Stimulated activated CD8-positive, alpha-beta memory T cell treated with anti-CD3 and anti-CD28 coated beads, Interleukin-15, amount 100 ng/mL, for 48 hours (primary cell): ENCODE measurements at places on chromosomes 2 and 18.

DNA sequence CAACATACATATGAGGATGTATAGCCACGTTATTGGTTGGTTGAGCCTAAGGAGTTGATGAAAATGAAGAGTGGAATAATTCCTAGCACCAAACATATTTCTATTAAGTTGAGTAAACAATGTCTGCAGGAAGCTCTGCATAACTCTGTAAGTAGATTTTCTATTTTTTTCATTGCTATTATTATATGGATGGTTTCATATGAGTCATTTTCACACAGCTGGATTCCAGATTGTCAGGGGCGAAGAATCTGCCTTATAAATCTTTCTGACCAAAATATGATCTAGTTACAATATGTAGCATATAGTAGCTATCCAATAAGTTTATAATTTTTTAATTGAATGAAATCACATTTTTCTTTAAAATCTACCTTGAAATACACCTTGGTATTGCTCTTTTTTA lies 468.0 kb upstream of the PKDCC start:
- no peak for DNase-seq

DNA sequence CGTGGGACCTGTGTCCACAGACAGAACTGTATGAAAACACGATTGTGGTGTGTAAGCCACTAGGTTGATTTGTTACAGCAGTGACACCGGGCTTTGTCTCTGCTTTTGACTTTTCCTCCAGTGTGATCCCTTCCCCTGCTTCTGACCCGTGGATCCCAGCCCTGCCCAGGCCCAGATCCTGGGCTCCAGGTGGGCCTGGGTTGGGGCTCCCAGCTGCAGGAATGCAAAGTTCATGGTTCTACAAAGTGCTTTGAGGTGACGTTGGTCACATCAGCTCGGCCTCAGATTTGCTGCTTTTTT lies 26.8 kb downstream of the HPCAL1 start:
- no peak for DNase-seq

DNA sequence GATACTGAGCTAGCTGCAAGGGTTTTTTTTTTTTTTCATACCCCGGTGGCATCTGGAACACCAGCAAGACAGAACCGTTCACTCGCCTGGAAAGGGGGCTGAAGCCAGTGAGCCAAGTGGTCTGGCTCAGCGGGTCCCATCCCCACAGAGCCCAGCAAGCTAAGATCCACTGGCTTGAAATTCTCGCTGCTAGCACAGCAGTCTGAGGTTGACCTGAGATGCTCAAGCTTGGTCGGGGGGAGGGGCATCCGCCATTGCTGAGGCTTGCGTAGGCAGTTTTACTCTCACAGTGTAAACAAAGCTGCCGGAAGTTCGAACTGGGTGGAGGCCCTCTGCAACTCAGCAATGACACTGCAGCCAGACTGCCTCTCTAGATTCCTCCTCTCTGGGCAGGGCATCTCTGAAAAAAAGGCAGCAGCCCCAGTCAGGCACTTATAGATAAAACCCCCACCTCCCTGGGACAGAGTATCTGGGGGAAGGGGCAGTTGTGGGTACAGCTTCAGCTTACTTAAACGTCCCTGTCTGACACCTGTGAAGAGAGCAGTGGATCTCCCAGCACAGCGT lies 5.1 kb upstream of the MIB1 start:
- DNase-seq: no peak

GRCh38 chr18:62449490-62450104 lies 73.2 kb upstream of the ZCCHC2 start:
- no peak for DNase-seq

DNA sequence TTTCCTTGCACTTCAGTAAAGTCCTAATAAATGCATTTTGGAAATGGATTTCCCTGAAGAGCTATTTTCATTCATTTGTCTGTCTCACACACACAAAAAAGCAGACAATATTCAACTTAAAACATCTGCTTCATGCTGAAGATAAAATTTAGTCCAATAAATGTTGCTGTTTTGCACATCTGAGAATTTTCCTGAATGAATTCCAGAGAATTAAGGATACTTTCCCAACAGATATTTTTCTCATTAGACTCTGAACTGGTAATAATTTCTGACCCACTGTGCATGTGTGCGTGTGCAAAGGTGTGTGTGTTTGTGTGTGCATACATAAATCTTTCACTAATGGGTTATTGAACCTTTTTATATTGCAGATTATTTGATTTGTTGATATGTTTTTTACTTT lies 390.2 kb upstream of the TMEFF2 start:
- no peak for DNase-seq

DNA sequence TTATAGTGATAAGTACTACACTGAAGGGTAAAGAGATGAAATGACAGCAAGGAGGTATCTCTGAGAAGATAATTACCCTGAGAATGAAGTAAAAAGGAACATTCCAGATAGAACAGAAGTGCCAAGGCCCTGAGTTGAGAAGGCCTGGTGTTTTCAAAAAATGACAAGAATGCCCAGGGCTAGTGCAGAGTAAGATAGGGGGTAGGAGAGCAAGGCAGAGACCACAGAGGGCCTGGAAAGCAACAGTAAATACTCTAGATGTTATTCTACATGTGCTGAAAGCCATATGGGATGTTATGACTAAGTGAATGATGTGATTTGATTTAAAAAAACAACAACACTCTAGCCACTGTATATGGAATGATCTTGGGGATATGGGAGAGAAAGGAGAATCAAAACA lies 52.3 kb downstream of the BAZ2B start:
- no peak for DNase-seq

GRCh38 chr18:10927286-10927992 lies 221.9 kb downstream of the PIEZO2 start:
- no peak for DNase-seq

DNA sequence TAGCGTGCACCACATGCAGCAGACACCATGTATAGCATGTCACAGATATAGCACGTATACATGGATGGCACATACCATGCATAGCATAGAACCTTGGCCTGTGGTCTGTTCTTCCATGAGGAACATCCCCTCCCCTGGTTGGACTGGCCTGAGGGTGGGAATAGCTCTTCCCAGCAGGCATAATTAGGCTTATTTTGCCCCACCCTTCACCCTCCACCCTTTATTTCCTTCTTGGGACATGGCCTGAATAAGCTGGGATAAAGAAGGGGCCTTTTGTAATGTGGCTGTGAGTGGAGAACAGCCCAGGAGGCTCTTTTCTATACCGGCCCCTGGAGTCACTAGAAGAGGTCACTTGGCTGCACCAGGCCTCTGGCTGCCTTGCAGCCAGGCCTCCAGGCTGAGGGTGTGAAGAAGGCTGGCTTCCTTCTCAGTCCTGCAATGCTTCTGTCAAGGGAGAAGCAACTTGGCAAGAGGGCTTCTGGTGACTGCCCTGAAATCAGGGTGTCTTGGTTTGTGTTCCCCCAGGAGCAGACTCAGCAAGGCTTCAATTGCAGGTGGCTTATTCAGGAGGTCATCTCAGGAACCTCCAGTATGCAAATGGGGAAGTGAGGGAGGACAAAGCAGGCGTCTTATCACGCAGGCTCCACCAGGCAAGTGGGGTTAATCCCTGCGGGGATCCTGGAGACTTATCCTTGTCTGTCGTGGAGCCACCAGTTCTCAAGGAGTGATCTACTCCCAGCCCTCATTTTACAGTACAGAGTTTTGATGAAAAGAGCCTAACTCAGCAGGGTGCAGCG lies 68.2 kb downstream of the HS6ST1 start:
- DNase-seq: no peak

DNA sequence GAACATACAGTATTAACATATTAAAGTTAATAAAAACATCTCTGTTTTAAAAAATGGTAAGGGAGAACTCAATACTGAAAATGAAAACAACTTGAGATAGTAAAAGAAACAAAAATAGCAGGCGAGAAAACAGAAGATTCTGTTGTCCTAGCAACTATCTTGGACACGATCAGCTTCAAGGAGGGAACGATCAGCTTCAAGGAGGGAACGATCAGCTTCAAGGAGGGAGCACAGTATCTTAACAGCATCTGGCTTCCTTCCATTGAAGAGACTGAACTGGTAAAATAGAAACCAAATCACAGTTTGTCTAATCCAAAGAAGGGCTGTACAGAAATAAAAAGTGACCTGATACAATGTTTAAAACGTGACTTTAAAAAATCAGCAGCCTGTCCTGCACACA lies 51.8 kb downstream of the NDUFA10 start:
- DNase-seq: no peak

- DNase-seq: peak; percentile 19
Measured at GRCh38 chr2:45993476-45993991, 303.7 kb upstream of the EPAS1 start.

- DNase-seq: no peak
Measured at GRCh38 chr2:14492920-14493503, 139.5 kb upstream of the LRATD1 start.
